Stimulated activated CD8-positive, alpha-beta memory T cell treated with anti-CD3 and anti-CD28 coated beads, Interleukin-2, amount 100 ng/mL, for 48 hours (primary cell): ENCODE measurements at places on chromosomes 6 and 20.

- DNase-seq: no peak
Observed at GRCh38 chr6:70289299-70289698, 13.6 kb downstream of the COL9A1 start.

DNA sequence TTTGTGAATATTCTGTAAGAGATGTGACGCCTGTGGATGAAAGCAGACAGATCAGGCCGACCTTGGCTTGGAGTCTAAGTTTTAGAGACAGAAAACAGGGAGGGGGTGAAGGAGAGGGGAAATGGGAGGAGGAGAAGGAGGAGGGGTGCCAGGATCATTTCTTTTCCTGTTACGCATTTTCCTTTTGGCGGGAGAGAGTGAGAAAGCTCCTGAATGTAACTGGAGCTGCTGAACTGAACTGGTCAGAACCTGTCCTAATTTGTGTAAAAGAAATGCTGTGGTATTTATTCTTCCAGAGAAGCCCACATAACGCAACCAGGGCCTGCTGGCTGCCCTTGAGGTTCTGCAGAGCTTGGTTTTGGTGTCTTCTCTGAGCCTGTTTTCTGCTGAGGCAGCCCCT, 41.9 kb downstream of the UTRN start:
- DNase-seq: no peak

DNA sequence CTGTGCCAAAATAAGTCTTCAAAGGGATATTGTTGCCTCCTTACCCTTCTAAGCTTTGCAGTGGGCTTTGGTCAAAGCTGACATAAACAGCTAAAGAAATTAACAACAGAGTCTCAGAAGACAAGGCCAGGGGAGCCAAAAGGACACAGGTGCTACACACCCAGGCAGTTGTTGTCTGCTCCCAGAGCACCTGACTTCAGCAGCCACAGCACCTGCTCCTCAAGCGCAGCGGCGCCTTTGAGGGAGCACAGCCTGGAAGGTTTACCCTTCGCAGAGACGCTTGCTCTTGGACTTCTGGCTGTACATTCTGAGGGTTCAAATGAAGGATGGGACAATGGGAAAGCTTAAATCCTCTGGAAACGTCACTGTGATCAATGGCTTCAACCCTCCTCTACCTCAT, 16.6 kb downstream of the B4GALT5 start:
- no peak for DNase-seq

- DNase-seq: no peak
Observed at GRCh38 chr20:39812116-39812515, 850.0 kb downstream of the DHX35 start.

- no peak for DNase-seq
Observed at GRCh38 chr20:46145713-46146112, 27.6 kb downstream of the CD40 start.

DNA sequence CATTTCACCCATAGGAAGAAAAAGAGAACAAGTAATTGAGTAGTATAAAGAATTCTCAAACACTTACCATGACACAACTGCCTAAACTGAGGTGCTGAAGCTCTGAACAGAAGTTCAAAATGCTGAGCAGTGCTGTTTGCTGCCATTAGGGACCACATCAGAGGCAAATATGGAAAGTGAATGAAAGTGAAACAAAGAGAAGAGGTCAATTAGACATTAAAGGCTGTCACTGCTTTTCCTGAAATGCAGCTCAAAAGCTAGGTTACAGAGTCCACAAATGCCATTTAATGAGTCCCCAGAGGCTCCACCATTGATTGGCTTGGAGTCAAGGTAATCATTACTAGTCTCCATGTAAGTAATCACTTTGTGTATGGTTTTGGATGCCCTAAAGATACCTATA, 46.1 kb downstream of the POU3F2 start:
- DNase-seq: no peak

DNA sequence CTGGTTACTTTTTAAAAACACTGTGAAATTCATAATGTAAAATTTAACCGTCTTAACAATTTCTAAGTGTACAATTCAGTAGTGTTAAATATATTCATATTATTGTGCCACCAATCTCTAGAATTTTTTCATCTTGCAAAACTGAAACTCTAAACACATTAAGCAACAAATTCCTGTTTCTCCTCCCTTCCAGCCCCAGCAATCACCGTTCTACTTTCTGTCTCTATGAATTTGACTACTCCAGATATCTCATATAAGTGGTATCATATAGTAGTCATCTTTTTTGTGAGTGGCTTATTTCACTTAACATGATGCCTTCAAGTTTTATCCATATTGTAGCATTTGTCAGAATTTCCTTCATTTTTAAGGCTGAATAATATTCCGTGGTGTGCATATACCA, 44.7 kb downstream of the RSPH3 start:
- no peak for DNase-seq

GRCh38 chr6:34237316-34237721, 646 bp downstream of the HMGA1 start:
- no peak for DNase-seq

- no peak for DNase-seq
Observed at GRCh38 chr6:163437466-163437865, 22.9 kb downstream of the QKI start.

DNA sequence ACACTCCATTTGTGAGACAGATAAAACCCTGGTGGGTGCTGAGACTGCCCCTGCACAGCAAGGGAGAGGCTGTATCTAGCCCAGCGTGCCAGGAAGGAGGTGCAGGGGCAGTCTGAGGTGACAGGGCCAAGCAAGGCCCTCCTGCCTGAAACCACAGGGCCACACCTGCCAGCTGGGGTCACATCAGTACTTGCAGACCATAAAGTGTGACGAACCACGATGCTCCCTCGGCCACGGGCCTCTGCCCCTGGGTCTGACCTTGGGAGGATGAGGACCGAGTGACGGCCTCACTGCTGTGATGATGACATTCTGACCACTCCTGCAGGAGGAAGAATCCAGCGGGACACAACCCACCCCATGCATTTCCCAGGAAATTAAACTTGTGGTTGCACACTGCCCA, 75.1 kb downstream of the NINL start:
- no peak for DNase-seq

- DNase-seq: no peak
Observed at GRCh38 chr6:149293244-149293643, 24.3 kb upstream of the TAB2 start.

- no peak for DNase-seq
Observed at GRCh38 chr20:56995149-56995548, 271.3 kb downstream of the BMP7 start.

- DNase-seq: no peak
Observed at GRCh38 chr20:38798266-38798665, 7.2 kb upstream of the PPP1R16B start.

- DNase-seq: no peak
Observed at GRCh38 chr20:6053776-6054688, at the start of gene LRRN4. LRRN4 (minus strand) TSS chr20:6054060; CDS start chr20:6052799, 1,261 bp downstream.
